ENCODE measurements at places on chromosomes 2 and 18.

- no peak for DNase-seq
These were observed 231.7 kb upstream of the CCDC150 start for GRCh38 chr2:196407675-196408264.

- no peak for DNase-seq
These were observed 266.2 kb downstream of the FIGN start for GRCh38 chr2:163469561-163469962.

DNA sequence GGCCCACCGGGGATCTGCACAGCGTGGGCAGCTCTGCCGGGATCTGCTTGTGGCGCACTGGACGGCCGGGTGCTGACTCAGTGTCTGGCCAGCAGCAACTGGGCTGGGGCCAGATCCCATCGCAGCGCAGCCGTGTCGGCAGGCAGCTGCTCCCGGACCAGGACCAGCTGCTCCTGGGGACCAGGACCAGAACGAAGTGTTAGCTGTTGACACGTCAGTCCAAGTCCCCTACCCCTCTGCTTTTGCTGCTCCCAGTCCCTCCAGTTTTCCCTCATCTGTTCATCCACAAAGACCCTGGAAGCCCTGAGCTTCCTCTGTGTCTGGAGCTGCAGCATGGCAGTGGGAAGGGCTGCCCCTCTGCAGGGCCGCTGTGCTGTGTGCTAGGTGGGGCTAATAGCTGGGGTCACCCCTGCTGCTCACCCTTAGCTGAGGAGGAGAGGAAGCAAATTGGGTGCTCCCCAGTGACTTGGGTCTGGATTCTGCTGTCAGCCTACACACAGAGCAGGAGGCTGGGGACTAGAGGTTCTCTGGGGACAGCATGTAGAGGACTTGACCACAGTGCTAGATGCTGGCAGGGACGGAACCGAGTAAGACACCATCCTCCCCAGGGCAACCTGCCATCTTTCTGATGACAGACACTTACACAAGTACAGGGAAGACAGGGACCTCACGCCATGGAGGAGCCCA, 16.9 kb upstream of the KIF1A start:
- no peak for DNase-seq

GRCh38 chr2:111712940-111713515, 171.0 kb downstream of the ANAPC1 start:
- no peak for DNase-seq

DNA sequence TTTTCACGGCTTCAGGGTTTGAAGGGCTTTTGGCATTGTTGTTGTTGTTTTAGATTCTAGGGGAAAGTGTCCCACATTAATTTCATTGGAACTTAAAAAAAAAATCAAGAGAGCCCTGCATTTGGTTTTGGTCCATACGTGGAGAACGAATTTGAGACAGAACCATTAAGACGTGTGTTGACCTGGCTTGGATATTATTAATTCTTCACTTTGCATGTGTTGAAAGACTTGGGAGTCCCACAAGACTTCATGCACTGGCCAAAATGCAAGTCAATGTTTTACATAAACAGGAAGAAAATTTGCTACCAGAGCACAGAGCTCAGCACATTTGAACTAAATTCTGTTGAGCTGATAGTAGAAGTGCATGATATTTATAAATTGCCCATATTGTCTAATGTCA, 761.2 kb upstream of the ACVR2A start:
- peak; percentile 11 for DNase-seq

- no peak for DNase-seq
These were observed 189.0 kb downstream of the PTH2R start for GRCh38 chr2:208595386-208596275.

GRCh38 chr2:42775810-42776209, 11.9 kb upstream of the OXER1 start:
- no peak for DNase-seq

GRCh38 chr2:111231532-111232252, 111.0 kb downstream of the BCL2L11 start:
- DNase-seq: no peak

DNA sequence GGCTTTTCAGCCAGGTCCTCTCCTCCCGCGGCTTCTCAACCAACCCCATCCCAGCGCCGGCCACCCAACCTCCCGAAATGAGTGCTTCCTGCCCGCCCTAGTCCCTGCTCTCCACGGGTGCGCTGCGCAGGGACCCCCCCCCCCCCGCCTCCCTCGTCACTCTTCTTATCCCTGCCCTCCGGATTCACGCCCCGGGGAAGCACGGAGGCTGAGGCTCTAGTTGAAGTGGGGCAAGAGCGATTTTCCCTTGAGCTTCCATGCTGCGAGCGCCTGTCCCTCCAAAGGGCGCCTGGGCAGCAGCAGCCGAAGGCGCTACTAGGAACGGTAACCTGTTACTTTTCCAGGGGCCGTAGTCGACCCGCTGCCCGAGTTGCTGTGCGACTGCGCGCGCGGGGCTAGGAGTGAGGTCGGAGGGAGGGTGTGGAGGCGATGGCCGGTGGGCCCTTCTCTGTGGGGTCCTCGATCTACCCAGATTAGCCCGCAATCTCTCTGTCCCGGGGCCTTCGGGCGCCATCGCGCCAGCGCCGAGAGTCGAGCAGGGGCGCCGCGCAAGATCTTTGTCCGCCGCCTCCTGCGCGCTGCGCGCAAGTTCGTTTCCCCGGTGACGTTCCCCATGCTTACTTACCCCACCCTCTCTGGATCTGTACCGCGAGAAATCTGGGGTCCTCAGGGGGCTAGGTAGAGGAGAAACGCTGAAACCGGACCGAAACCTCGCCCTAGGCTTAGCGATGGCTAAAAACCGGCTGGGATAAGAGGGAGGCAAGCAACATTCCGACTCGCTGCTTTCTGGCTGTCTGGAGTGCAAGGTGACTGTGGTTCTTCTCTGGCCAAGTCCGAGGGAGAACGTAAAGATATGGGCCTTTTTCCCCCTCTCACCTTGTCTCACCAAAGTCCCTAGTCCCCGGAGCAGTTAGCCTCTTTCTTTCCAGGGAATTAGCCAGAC, 677 bp downstream of the GAD1 start:
- peak; percentile 37 for DNase-seq

GRCh38 chr2:190563646-190564045, 29.1 kb upstream of the NEMP2 start:
- DNase-seq: no peak

GRCh38 chr2:134234535-134234934, 19.3 kb upstream of the MGAT5 start:
- DNase-seq: no peak

GRCh38 chr18:58456625-58457024, 172.3 kb downstream of the ALPK2 start:
- DNase-seq: peak; percentile 45

DNA sequence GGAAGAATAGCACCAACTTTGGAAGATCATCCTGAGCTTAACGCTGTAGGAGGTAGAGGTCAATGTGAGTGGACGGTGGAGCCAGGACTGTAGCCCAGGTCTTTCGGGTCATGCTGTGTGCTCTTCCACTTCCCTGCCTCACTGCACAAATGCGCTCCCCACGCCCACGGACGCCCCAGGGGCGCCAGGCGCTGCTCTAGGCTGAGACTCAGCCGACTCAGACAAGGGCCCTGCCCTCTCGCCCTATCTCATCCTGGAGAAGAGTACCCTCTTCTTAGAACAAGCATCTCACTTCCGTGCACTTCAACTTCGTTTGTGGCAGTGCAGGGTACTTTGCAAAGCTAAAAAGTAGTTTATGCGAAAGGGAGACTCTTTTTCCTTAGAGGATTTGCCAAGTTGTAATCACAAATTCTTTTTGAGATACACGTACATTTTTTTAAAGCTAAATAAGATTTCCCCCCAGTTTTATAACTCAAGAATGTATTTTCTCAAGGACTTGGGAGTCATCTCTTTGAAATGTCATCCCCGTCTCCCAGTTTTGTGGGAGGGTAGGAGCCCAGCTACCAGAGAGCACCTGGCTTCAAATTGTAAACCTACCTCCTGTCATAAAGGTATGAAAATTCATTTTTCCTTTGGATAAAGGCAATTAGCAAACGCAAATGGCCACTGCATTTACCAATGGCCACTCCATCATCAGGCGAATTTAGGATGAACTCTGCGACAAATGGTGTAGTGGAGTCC, 1.2 kb upstream of the PRELID3A start:
- peak; percentile 59 for DNase-seq

GRCh38 chr2:62406573-62407043, 99.4 kb downstream of the TMEM17 start:
- DNase-seq: peak; percentile 97

DNA sequence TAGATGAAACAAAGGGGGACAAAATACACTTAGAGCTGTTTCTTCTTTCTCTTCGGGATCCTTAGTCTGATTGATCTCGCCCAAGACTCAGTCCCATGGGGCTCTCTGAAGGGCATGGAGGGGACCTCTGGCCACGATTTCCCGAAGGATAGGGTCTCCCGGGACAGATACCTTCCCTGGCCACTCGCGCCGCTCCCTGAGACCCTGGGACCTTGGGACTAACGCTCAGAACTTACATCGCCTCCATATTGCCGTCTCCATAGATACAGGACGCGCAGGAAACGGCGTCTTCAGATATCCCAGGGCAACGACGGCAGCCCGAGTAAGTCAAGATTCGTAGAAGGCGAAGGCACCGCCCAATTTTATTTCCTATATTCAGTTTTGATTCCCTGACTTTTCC, at the start of gene CFAP65:
TSS of gene CFAP65 (minus strand) at position 265 of the 400 bp plus-strand sequence. CDS start 2,468 bp downstream, outside the sequence.
- peak; percentile 27 for DNase-seq

- no peak for DNase-seq
These were observed 75.8 kb upstream of the BCL11A start for GRCh38 chr2:60629305-60629662.

DNA sequence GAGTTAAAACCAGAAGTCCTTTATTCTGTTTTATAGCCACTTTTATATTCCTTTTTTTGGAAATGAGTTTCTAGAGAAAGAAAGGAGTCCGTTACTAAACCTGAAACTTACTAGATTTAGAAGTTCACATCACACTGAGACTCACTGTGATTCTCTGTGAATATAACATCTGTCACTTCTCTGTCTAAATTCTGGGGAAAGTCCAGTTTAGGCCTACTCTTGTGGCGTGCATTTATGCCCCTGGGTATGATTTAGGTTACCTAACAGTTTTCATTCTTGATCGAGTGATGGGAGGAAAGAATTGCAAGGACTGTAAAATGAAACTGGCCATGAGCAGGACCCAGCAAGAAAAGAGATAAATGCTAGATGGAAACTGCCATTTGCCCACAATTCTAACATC, 449.6 kb downstream of the SPAG16 start:
- DNase-seq: no peak

DNA sequence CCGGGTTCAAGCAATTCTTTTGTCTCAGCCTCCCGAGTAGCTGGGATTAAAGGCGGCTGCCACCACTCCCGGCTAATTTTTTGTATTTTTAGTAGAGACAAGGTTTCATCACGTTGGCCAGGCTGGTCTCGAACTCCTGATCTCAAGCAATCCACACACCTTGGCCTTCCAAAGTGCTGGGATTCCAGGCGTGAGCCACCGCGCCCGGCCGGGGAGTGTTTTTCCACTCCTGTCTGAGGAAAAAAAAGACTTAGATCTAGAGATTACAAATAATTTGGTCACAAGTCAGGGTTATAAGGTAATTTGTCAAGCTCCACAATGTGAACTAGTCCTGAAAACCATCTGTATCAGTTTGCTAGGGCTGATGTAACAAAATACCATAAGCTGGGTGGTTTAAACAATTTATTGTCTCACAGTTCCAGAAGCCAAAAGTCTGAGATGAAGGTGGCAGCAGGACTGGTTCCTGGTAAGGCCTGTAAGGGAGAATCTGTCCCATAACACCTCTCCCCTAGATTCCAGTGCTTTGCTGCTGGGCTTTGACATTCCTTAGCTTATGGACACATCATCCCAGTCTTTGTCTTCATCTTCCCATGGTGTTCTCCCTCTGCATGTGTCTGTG, 40.7 kb upstream of the SP3 start:
- DNase-seq: no peak

GRCh38 chr18:39753178-39753577, 2187.6 kb upstream of the CELF4 start:
- no peak for DNase-seq

DNA sequence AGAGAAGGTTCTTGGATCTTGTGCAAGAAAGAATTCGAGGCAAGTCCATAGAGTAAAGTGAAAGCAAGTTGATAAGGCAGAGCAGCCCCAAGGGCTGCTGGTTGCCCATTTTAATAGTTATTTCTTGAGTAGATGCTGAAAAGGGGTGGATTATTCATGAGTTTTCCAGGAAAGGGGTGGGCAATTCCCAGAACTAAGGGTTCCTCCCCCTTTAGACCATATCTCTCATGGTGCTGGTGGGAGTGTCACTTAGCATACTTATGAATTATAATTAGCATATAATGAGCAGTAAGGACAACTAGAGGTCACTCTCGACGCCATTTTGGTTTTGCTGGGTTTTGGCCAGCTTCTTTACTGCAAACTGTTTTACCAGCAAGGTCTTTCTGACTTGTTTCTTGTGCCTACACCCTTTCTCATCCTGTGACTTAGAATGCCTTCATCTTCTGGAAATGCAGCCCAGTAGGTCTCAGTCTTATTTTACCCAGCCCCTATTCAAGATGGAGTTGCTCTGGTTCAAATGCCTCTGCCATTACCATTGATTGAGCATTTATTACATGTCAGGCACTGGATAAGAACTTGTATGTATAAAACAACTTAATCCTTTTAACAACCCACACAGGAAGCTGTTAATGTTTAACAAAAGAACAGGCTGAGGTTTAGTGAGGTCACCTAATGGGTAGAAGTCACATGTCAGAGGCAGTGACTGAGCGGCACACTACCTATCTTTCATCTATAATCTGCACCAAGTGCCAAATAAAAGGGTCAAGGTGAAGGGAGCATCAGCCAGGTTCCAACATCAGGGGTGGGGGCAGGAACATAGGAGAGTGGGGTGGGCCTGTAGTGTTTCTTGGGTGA, 250.9 kb downstream of the ICOS start:
- DNase-seq: no peak

GRCh38 chr2:225842939-225843338, 443.4 kb downstream of the NYAP2 start:
- DNase-seq: no peak

GRCh38 chr18:12061685-12062084, 32.0 kb upstream of the ANKRD62 start:
- no peak for DNase-seq
